ENCODE measurements at places on chromosomes 5 and 9.
A peak's percentile ranks its signal among the peaks of the same experiment; 100 is the strongest.

DNA sequence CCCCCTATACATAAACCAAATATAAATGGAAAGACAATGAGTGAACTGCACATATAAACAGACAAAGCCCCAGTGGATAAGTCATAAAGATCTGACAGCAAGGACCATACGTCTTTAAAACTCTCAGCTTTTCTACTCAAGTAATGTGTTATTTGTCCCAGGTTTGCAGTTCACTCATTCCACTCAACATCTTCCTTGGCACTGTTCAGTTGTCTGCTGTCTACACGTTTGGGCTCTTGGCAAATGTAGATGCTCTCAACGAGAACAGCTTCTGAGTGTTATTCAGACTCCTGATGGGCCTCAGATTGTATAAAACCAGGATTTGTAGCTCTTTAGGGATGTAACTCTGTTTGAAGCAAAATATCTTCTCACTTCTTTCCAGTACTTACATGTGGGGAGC, 198.2 kb upstream of the SEMA6A start:
- no peak for DNase-seq

DNA sequence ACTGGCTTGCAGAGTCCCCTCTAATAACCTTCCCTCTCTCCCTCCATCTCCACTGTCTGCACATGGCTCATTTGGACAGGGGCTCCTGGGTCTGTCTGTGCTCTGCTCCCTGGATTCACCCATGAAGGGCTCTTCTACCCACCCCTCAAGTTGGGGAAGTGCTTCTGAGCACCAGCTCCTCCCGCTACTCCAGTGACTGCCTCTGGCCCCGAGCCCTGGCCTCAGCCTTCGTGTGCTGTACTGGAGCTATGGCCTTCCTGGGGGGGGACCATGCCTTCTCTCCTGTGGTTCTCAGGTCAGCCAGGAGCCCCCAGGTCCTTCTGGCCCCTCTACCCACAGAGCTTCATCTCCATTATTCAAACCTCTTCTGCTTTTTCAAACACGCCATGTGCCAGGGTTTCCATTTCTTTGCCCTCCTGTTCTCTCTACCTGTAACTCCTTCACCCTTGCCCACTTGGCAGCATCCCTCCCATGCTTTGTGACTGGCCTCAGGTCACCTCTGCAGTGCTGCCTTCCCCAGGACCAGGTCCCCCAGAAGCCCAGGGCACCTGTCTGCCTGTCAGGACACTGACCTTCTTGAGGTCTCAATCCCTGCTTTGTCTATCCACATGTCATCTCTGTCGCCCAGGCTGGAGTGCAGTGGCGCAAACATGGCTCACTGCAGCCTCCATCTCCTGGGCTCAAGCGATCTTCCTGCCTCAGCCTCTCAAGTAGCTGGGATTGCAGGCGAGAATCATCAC, 9.5 kb downstream of the SH3PXD2B start:
- DNase-seq, result peak; percentile 21

GRCh38 chr9:29945012-29945411, 2371.7 kb upstream of the C9orf72 start:
- DNase-seq, result no peak

GRCh38 chr5:3025392-3025791, 273.9 kb upstream of the IRX2 start:
- no peak for DNase-seq

DNA sequence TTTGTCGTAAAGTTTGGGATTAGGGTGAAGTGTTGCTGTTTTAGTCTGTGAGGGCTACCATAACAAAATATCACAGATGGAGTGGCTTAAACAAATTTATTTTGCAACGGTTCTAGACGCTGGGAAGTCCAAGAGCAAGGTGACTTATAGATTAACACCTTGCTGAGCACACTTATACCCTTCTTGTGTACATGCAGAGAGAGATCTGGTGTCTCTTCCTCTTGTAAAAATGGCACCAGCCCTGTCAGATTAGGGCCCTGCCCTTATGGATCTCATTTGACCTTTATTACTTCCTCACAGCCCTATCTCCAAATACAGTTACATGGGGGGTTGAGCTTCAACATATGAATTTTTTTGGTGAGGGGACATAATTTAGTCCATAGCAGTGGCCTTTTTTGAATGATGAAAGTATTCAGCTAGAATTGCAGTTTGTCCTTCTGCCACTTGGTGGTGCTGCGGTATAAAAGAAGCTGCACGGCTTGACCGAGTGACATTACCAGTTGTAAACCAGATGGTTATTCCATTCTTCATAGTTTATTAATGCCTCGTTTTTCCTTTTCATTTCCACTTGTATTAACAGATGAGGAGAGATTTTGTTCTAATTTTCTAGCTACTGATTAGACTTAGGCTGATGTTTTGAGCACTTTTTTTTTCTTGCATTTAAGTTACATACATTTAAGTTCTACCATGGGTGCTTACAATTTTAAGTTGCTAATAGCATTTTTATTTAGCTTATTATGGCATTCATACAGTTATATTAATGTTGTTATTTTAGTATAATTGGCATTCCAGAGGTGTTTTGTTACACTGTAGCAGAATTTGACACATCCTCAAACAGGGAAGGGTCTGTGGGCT, 19.4 kb downstream of the DCP2 start:
- peak; percentile 90 for DNase-seq

DNA sequence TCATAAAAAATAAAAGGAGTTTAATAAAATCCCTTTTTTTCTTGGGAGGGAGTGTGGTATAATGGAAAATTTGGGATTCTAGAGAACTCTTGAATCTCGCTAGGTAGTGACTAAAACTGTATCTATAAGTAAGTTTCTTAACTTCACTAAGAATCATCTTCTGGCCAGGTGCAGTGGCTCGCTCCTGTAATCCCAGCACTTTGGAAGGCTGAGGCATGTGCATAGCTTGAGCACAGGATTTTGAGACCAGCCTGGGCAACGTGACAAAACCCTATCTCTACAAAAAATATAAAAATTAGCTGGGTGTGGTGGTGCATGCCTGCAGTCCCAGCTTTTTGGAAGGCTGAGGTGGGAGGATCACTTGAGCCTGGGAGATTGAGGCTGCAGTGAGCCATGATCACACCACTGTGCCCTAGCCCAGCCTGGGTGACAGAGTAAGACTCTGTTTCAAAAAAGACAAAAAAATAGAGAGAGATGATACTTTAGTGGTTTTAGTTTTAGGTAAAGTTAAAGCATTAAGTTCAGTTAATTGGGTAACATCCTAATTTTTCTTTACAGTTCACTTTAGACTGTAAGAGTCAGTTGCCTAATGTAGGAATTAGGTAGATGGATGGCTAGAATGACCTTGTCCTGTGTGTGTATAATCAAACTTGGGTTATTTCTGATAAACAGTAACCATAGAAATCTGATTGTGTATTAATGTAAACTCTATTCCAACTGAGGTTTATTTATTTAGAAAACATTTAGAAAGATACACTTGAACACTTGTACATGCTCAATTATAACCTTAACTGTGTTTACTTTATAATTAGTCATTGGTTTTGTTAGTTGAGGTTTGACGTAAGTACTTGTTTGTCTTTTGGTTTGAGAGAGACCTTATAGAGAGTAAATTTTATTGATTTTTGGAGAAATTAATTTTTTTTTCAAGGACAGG, 17.8 kb downstream of the UNC13B start:
- DNase-seq, result no peak

DNA sequence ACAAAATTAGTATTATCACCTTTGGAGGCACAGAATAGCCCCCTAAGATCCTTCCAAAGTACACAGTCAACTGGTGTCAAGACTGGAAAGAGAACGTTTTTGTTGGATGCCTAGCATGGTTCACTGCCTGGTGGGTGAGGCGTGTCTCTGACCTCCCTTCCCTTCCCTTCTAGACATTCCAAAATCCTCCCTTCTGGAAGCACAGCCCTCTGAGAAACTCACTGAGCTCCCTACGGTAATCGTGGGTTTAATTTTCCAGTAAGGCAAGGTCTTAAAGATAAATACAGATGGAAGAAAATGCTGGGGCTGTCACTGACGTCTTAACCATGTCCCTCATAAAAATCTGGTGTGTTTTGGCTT, 138.8 kb downstream of the LIFR start:
- DNase-seq, result no peak

DNA sequence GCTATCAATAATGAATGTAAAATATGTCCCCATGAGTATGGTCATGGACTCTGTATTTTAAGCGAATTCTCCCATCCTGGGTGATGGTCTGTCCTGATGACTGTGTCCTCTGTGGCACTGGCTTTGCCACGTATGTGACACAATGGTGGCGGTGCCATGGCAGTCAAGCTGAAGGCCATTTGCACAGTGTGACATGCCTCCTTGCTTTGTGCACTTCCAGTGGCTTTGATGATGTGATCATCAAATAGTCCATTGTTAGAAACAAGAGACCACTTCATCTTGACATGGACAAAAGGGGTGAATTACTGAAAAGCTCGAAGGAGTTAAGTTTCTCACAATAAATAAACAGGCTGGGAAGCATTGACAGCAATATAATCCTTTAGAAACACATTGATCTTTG, 31.0 kb upstream of the PRRC1 start:
- no peak for DNase-seq

DNA sequence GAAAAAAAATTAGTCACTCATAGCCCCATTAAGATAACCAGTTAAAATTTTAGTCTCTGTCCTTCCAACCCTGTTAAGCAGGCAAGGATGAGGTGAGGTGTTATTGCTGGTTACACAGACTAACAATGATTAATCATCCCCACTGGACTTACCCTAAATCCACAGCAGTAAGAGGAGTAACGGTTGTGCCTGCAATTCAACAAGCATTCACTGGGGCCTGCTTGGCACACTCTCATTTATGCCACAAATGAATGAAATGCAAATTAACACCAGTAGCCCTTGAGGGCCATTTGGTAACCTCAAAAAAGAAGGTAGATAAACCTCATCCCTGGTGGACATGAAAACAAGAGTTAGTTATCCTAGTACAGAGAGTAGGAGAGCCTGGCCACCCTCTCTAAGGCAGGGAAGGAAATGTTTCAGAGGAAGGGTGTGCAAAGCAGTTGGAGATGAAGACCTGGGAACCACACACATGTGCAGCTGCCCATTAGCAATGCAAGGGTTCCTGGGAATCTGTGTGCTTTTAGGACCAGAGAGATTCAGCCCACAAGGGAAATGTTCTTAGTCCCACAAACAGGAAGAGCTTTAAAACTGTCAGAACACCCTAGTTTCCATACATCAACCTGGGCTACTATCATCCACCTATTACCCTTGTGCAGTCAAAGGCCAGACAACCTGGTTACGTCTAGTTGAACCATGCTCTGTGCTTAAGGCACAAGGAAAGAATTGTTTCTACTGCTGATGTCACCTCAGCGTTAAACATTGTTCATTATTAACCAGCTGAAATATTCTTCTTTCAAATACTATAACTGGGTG, 7.7 kb downstream of the LHFPL2 start:
- no peak for DNase-seq

GRCh38 chr5:42566652-42567295, 143.5 kb downstream of the GHR start:
- DNase-seq, result no peak

DNA sequence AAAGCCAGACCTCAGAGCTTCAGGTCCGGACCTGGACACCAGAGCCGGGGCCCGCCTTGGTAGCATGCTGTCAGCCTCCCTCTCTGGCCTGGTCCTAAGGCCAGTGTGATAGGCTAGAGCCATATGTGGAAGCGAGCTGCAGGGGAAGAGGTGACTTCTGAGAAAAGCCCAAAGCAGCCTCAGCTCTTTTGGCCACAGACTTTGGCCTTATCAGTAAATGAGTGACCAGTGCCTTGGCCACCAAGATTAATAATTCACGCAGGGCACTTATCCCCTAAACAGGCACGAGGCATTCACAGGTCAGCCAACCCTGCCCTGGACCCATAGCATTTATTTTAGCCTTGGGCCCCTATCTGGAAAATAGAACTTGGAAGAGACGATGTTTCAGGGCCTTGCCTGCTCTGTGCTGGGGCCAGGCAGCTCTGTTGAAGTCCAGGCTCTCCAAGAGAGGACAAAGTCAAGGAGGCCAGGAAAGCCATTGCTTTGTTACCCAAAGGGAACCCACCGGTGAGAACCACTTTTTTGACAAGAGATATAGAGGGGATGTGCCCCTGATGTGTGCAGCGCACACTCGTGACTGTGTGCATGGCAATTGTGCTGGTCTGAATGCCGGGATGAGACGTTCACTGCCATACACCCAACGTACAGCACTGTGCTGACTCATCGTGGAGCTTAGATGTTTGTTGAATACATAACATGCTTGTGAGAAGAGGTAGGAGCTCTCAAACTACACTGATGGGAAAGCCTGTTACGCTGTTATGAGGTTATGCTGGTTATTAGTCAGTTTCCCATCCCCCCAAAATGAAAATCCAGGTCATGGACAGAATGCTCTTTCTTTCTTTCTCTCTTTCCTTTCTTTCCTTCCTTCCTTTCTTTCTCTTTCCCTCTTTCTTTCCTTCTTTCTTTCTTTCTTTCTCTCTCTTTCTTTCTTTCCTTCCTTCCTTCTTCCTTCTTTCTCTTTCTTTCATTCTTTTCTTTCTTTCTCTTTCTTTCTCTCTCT, 5.0 kb upstream of the SLC34A1 start:
- DNase-seq, result no peak

GRCh38 chr5:55568654-55569512, 34.1 kb upstream of the PLPP1 start:
- no peak for DNase-seq

- no peak for DNase-seq
Observed at GRCh38 chr5:56026863-56027300, 32.1 kb upstream of the IL6ST start.

Measured in omental fat pad (tissue), 4 donors.